ENCODE measurements at places on chromosomes 2 and 18. TPM values are rescaled to one million over a fixed set of nuclear protein-coding genes. Genes with fewer than 3 reads are reported as not detected.

SFXN5 gene
- 9.7 TPM for total RNA-seq

C2orf78 gene
- total RNA-seq, result not detected

GRCh38 chr2:204824751-204825453, 279.6 kb downstream of the PARD3B start:
- no peaks in the 10 kb centered on the region for H3K4me1 ChIP-seq
- H3K36me3 ChIP-seq, result no peaks in the 10 kb centered on the region
- no peaks in the 10 kb centered on the region for H3K27me3 ChIP-seq
- DNase-seq, result no peak

- H3K27ac ChIP-seq, result no peak overlapping the region
- H3K27me3 ChIP-seq, result no peaks in the 10 kb centered on the region
- H3K4me1 ChIP-seq, result peaks cover 4% of the 10 kb centered on the region
- no peak overlapping the region for H3K4me3 ChIP-seq
- no peak for DNase-seq
- no peaks in the 10 kb centered on the region for H3K36me3 ChIP-seq
These were observed 107.6 kb downstream of the SMAD7 start for GRCh38 chr18:48843162-48843561.

DNA sequence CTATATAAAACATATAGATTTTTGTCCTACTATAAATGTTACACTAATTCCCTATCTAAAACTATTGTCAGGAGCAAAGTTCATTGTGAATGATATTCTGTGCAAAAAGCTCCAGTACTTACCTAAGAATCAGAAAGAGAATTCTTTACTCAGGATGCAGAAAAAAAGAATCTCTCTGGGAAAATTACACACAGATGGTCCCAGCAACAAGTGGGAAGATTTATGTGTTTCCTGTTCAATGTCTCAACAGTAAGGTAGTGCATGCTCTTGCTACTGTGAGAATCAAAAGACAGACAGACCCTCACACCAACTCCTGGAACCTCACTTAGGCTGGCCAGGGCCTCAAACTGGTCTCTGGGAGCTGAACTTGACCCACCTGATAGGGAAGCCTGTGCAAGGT, 11.2 kb upstream of the NAPG start:
- no peak for DNase-seq
- H3K27ac ChIP-seq, result peak overlapping the region; percentile 20
- H3K36me3 ChIP-seq, result no peaks in the 10 kb centered on the region
- H3K27me3 ChIP-seq, result no peaks in the 10 kb centered on the region
